ENCODE measurements at places on chromosomes 1 and 21.

GRCh38 chr21:41207401-41208375, 39.7 kb downstream of the BACE2 start:
- DNase-seq, result no peak

- no peak for DNase-seq
Measured at GRCh38 chr1:36805979-36806640, 228.2 kb downstream of the GRIK3 start.

DNA sequence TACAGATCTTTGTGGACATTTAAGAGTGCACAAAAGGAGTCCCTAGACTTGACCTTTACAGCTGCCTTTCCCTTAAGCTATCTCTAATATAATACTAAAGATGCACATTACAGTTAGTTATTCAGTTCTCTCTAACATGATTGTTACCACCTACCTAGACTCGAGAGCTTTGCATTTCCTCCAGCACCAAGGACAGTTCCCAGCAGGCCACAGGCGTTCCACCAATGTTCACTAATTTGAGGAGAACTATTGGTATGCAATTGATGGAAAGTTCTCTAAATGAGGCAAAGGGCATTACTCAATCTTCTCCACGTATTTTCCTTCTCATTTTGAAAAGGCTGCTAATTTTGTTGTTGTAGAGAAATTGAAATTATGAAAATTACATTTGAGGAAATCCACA, 5.4 kb upstream of the NTNG1 start:
- DNase-seq, result no peak

DNA sequence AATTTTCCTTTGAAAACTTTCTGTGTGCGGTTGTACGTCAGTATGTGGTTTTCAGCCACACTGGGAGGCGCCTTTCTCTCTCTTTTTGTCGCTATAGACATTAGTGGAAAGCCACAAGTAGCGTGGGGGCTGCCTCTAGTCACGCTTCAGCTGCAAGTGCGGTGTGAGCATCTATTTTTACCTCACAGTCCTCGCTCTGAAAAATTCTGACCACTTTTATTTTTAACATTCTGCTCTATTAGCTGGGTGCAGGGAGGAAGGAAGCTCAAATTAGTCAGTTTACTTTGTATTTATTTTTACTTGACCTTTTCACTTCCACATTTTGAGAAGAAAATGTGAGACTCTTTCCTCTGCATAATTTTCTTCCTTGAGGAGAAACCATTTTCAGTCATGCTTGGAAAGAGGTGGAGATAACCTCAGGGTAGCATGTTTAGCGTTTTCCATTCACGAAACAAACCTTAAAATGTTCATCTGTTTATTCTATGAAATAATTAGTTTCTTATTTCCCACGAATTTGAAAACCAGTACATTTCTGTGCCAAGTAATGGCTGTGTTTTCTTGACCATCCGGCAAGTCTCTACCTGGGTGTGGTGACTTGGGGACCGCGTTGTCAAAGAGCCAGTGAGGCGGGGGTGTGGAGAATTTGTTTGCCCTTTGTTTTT, 35.6 kb downstream of the ADARB1 start:
- DNase-seq, result no peak

GRCh38 chr1:97243973-97244560, 522.5 kb downstream of the PTBP2 start:
- DNase-seq, result no peak

DNA sequence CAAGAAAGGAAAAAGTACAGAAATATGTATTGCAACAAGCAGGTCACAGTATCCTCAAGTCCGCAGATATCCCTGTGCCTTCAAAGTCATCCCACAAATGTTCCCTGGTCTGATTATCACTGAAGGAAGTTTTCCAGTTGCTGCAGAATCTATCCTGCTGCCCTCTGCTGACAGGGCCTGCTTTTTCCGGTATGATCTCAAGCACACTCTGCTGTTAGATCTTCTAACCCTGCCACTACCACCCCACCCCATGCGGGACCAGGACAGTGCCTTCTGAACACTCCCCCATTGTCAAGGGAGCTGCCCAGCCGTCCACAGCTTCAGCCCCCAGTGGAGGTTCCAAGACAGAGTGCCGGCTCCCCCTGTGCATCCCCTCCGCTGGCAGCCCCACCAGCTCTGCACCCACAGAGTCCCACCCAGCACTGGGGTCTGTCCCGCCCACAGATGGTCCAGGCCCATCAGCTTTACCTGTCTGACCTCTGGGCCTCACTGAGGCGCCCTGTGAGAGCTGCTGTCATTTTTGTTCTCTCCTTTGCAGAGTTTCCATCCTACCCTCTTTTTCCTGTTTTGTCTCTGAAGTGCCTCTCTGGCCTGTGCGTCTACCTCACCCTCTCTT, 27.9 kb downstream of the FAM163A start:
- DNase-seq, result no peak

DNA sequence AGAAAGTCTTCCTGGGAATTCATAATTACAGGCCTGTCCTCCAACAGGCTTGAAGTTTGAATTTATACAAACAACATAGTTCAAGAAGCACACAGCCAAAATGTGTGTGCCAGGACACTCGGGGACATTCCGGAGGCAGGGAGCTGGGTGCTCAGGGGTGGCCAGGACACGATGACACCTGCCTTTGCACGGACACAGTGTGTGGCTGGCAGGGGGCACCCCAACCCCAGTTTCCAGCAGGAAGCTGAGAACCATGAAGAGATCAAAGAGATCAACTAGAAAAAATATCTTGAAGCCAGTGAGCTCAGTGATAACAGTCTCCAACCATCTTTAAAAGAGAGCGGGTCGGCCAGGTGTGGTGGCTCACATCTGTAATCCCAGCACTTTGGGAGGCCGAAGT, 32.5 kb upstream of the TRAPPC10 start:
- no peak for DNase-seq

DNA sequence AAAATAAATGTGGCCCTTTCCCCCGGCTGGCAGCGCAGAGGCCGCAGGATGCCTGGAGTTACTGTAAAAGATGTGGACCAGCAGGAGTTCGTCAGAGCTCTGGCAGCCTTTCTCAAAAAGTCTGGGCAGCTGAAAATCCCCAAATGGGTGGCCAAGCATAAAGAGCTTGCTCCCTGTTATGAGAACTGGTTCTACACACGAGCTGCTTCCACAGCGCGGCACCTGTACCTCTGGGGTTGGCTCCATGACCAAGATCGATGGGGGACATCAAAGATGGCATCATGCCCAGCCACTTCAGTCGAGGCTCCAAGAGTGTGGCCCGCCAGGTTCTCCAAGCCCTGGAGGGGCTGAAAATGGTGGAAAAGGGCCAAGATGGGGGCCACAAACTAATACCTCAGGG, 95.9 kb downstream of the LRIG2 start:
- DNase-seq, result no peak

- DNase-seq, result no peak
Measured at GRCh38 chr1:9604836-9605235, 16.1 kb downstream of the TMEM201 start.

- DNase-seq, result no peak
Measured at GRCh38 chr1:113663165-113663951, 95.9 kb downstream of the PHTF1 start.

- DNase-seq, result no peak
Measured at GRCh38 chr21:39332175-39332574, 16.7 kb downstream of the HMGN1 start.

DNA sequence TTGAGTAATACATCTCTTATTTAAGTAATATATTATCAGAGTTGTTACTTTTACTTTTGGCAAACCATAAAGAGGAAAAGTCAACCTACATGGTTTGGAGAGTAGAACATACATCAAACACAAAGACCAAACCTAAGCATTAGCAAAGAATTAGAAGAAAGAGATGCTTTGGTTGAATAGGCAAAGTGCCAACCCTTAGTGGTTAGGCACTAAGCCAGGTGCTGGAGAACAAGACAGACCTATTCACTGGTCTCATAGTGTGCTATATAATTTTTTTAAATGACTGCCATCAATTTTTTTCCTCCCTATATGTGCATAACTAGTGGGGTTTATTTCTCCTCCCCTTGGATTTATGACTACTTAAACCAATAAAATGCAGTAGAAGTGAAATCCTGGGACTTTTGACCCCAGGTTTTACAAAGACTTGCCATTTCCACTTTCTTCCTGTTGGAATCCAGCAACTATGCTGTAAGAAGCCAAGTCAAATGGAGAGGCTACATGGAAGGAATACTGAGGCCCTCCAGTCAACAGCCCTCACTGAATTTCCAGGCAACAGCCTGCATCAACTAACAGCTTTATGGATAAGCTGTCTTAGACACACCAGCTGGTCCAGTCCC, 69.8 kb upstream of the HAO2 start:
- DNase-seq, result no peak

DNA sequence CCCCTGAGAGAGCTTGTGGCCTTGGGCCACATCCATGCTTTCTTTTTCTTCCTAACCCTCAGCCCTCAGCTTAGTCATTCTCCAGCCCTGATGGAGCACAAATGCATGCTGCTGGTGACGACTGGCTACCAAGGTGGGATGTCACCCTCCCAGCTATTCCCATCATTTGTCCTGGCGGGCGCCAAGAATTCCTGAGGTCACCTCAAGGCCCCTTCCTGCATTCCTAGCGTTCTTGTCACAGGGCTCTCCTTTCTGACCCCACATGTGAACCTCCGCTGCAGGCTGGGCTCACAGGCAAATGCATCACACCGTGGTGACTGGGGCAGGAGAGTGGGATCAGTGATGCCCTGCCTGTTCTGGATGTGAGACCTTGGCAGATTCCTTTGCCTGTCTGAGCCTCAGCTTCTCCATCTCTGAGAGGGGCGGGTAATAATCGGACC, 53.4 kb upstream of the IFFO2 start:
- no peak for DNase-seq

DNA sequence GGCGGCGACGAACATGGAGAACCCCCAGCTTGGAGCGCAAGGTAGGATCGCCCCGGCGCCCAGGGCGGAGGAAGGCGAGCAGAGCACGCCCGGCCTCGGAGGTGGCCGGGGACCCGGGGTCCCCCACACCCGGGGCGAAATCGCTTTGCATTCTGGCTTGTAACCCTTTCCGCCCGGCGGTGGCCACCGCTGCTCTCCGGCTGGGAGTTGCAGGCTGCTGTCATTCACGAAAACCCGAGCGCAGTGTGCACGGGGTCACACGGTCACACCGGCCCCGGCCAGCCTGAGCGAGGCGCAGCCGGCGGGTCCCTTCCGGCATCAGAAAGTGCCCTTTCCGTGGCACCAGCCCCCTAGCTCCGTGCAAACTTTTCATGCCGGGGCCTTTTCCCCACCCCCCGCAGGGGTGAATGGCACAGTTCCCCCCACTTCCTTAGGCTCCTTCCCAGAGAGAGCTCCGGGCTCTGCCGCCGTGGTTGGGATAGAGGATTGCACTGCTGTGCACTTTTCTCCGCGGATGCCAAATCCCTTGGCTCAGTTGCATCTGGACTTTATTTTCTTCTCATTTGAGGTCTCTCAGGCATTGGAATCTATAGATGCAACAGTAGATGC, 802 bp downstream of the KAZN start:
- no peak for DNase-seq

DNA sequence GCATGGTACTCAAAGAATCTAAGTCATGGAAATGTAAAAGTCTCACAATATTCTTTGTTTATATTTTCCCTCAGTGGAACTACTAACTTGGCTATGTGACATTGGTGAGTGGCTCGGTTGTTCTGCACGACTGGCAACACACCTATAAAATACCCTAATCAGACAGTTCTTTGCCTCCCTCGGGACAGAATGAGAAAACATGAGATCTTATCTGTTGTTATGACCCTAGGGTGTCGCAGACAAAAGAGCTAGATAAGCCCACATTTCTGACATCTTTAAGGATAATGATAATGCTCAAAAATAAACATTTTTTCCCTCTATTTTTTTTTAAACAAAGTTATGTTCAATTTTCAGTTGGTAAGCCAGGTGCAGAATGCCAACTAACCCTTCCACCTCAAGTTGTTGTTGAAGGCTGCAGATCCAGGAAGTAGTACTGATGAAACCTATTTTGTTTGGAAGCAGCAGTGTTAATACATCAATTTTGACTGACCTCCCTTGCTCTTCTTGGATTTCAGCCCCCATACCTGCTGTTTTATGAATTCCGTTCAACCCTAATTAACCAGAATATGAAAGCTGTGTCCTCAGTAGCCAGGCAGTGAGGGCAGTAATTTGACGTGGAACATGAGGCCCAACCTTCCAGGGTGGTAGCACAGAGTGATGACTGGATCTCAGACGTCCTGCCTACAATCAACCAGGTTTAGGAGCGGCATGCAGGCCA, 108.7 kb upstream of the DUSP10 start:
- no peak for DNase-seq

DNA sequence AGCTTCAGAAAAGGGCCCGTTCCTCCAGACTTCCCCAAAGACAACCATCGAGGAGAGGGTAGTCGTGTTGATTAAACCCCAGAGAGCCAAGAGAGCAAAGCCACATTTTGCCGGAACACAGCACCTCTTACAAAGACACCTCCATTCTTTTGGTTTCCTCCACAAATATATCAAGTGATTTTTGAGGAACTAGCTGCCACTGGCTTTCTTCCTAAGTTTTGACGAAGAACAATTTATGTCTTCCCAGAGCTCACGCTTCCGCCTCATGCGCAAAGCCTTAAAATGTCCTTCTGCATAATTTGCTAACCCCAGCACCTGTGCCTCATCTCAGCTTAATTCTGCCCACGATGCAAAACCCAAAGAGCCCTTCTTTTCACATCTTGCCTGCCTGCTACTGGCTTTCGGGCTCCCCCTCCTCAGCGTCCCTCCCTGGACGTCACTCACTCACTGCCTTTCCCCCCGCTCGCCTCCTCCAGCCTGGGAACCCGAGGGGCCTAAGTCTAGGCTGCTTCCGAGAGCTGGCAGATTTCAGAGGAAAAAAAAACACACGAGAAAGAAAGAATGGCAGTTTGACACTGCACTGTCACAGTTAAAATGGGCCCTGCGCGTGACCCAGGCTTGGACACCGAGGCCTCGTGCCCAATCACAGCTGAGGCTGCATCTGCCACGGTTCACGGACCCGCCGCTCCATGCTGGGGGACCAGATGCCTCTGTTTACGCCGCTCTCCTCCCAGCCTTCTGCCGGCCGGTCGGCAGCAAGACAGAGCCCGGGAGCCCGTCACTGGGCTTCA, 77.6 kb upstream of the IFNAR2 start:
- DNase-seq, result no peak

- DNase-seq, result no peak
Measured at GRCh38 chr1:56387071-56387740, 192.2 kb downstream of the PLPP3 start.

GRCh38 chr1:9633493-9633892, 18.0 kb upstream of the PIK3CD start:
- no peak for DNase-seq

DNA sequence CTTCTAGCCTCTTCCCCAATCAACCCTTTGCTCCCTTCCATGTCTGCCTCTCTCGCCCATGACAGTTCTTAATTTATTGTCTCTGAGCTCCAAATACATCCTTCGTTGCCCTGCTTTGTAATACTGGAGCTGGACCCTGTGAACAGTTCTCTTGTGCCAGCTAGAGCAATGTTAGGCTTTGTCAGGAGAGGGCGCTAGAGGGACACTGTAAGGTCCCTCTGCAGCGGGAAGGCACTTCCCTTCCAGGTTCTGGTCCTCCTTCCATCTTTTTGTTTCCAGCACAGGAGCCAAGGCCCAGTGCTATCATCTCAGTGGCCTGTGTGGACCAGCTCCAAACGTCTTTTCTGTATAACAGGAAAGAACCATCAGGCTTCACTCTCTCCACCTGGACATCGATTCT, 95.9 kb downstream of the PTPRU start:
- no peak for DNase-seq

Data from stimulated activated CD8-positive, alpha-beta memory T cell treated with anti-CD3 and anti-CD28 coated beads, Interleukin-7, amount 100 ng/mL, for 24 hours (primary cell).